ENCODE measurements at places on chromosomes 11 and 22. TPM values are rescaled to one million over a fixed set of nuclear protein-coding genes. Genes with fewer than 3 reads are reported as not detected.

The TMPRSS6 gene
- total RNA-seq, result not detected

GRCh38 chr11:85281550-85281949, 345.6 kb downstream of the DLG2 start:
- DNase-seq, result no peak

- DNase-seq, result no peak
These were observed 14.9 kb downstream of the SCYL1 start for GRCh38 chr11:65539744-65540289.

- peak; percentile 32 for DNase-seq
These were observed 2.3 kb upstream of the PNPLA5 start for GRCh38 chr22:43894122-43894521.

DNA sequence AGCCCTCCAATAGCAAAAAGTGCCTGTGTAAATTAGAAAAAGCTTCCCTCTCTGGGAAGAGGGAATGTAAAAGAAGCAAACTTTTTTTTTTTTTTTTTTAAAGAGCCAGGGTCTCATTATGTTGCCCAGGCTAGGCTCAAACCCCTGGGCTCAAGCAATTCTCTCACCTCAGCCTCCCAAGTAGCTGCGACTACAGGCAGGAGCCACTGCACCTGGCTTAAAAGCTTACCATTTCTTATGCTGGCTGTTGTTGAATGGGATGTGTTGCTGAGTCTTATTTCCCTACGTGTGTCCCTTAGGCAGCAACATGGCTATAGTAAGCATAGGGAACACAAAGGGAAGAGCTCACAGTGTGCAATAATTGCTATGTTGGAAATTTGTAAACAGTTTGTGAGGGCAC, 225.5 kb upstream of the CCDC90B start:
- no peak for DNase-seq
